Lung (tissue), 17 donors: ENCODE measurements at places on chromosomes 7 and 10. TPM values are rescaled to one million over a fixed set of nuclear protein-coding genes. Genes with fewer than 3 reads are reported as not detected.

DNA sequence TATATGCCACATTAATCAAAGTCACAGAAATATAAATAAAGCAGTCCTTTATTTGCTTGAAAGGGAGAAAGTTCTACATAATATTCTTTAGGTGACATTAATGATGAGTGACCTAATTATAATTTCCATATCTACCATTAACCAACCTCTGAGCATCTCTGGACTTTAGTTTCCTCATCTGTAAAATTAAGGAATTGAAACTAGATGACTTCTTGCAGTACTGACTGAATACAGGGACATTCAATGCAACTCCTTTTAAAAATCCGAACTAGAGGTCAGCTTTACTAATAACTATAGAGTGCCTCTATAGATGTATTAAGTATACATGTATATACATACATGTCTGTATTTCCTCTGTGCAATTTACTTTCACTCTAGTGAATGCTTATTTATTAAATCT lies 3.9 kb downstream of the FMC1 start:
- peaks cover 5% of the 10 kb centered on the region for H3K4me1 ChIP-seq
- no peak overlapping the region for H3K4me3 ChIP-seq
- H3K27me3 ChIP-seq, result no peaks in the 10 kb centered on the region
- H3K27ac ChIP-seq, result no peak overlapping the region
- DNase-seq, result no peak

DNA sequence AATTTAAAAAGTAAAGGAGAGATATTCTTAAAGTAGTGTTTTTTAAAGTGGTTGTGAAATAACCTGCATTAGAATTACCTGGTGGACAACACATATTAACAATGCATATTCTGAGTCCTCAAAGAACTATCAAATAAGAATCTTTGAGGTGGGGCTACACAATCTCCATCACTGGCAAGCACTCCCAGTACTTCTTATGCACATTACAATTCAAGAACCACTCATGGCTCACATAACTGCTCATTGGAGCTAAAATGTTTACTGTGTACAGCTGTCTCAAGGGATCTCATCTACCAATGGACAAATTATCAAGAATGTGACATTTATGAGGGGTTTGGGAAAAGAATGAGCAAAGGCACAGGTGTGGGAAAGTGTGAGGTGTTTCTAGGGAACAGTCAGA lies 692.0 kb downstream of the PHTF2 start:
- no peaks in the 10 kb centered on the region for H3K27me3 ChIP-seq
- DNase-seq, result no peak
- no peak overlapping the region for H3K4me3 ChIP-seq
- no peaks in the 10 kb centered on the region for H3K36me3 ChIP-seq
- no peak overlapping the region for H3K27ac ChIP-seq

GRCh38 chr7:40165216-40165615 lies 30.4 kb downstream of the SUGCT start:
- H3K4me3 ChIP-seq, result no peak overlapping the region
- DNase-seq, result no peak
- H3K27ac ChIP-seq, result no peak overlapping the region
- no peaks in the 10 kb centered on the region for H3K4me1 ChIP-seq

- DNase-seq, result peak; percentile 55
- peak overlapping the region; percentile 51 for H3K27ac ChIP-seq
- no peaks in the 10 kb centered on the region for H3K4me1 ChIP-seq
These were observed 33.5 kb downstream of the DPY19L1 start for GRCh38 chr7:35003679-35004303.

DNA sequence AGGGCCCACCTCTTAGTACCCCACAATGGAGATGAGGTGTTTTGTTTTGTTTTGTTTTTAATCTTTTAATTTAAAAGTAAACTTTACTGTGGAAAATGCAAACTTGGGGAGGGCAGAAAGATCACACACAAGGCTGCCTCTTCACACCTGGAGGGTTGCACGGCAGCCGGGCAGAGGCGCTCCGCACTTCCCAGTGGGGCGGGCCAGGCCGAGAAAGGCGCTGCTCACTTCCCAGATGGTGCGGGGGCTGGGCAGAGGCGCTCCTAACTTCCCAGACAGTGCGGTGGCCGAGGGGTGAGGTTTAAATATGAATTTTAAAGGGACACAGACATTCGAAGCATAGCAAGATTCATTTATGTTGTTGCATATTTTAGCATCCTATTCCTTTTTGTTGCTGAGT lies 235.9 kb upstream of the MTPN start:
- no peaks in the 10 kb centered on the region for H3K27me3 ChIP-seq
- no peaks in the 10 kb centered on the region for H3K36me3 ChIP-seq
- H3K27ac ChIP-seq, result no peak overlapping the region
- H3K4me3 ChIP-seq, result no peak overlapping the region

GRCh38 chr7:2358968-2359527 lies 4.4 kb downstream of the EIF3B start:
- peak; percentile 17 for DNase-seq
- no peaks in the 10 kb centered on the region for H3K4me1 ChIP-seq
- no peak overlapping the region for H3K27ac ChIP-seq
- H3K27me3 ChIP-seq, result no peaks in the 10 kb centered on the region

DNA sequence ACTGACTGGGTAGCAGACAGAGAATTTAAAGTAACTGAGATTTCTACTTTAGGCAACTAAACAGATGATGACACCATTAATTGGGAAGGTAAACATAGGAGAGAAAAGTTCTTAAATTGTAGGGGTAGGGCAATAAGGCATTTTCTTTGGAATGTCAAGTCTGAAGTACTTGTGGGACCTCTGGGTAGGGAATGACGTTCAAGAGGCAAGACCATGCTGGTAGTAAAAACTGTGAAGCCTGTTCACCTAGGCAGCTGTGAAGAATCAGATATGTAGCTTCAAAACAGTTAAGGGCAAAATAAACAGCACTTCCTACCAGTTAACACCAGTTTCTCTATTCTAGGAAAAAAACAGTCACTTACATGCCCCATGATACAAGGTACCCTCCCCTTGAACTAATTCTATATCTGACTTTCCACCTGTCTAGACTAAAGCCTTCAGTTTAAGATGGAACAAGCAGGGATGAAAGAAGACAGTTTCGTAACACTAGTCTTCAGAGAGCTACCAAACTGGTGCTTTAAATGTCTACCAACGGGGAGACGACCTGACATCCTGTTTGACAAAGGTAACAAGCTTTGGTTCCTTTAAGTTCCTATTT lies 63.1 kb upstream of the KCNIP2 start:
- H3K27me3 ChIP-seq, result no peaks in the 10 kb centered on the region
- no peak overlapping the region for H3K27ac ChIP-seq
- DNase-seq, result no peak

DNA sequence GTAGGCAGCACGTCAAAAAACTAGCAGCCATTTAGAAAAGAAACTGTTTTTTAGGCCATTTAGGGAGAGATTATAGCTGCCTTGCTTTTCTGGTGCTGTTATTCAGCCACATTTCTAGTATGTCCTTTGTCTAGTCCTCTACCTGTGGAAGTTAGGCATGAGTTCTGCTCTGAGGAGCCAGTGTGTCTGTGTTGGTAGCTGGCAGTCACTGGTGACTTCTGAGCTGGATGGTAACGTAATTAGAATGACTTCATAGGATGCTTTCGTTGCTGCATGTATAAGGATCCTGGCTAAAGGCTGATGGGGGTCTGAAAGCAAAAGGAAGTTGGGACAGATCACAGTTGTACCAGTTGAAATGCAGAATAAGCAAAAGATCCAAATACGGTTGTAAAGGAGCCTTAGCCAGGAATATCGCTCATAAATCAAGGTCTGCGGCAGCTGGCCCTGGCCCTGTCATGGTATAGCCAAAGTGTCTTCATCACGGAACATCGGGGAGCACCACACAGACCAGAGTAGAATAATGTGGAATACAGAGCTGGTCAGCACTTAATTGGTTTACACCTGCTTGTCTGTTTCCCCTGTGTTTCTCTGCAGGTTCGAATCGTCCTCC lies 226.7 kb downstream of the EXOC4 start:
- no peaks in the 10 kb centered on the region for H3K4me1 ChIP-seq
- peaks cover 6% of the 10 kb centered on the region for H3K36me3 ChIP-seq
- H3K27ac ChIP-seq, result no peak overlapping the region
- H3K4me3 ChIP-seq, result no peak overlapping the region
- DNase-seq, result no peak

DNA sequence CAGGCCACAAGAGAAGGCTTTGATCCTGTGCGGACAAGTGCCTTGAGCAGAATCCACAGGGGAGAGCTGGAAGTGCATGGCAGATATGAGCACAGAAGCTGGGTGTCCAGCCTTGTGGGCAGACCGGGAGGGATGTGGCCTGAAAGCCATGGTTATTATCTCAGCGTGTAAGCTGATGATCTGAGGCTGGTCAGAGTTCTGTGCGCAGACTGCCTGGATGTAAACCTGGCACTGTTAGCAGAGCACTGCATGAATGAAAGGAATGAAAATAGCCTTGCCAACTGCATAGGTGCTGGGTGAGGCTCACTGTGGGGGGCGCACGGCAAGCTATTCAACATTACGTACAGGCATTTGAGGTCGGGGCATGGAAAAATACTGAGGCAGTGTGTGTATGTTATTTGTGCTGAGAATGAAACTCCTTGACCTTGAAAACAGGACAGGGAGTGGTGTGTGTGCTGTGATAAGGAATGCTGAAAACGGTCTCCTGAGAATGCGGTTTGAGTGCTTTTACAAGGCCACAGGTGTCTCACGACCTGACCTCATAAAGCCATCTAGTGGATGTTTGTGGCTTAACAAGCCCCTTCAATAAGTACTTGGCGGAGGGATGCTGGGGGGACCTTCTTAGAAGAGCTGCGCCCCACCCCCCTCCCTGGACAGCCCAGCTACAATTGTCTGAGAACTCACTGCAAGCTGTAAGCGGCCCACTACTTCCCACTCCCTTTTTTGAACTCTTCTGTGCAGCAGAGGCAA lies 18.7 kb downstream of the AKR1C1 start:
- H3K4me1 ChIP-seq, result no peaks in the 10 kb centered on the region
- H3K36me3 ChIP-seq, result no peaks in the 10 kb centered on the region
- no peaks in the 10 kb centered on the region for H3K27me3 ChIP-seq

- no peak overlapping the region for H3K27ac ChIP-seq
- H3K36me3 ChIP-seq, result no peaks in the 10 kb centered on the region
- no peak for DNase-seq
These were observed 496.2 kb downstream of the TNS3 start for GRCh38 chr7:47085491-47086275.

DNA sequence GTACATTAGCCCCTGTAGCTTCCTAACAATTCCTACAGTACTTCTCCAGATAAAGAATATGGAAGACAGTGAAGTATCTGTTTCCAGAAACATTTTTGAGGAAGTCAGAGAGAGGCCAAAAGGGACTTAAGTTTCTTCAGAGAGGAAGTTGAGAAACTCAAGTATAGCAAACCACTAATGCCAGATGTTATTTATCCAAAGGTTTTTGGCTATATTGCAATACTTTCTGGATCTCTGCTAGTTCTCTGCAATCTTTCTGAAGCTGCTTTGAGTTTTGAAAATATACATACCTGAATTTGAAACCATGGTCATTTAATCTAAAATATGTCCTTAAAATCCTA lies 64.7 kb downstream of the BICC1 start:
- H3K4me1 ChIP-seq, result peaks cover 3% of the 10 kb centered on the region
- H3K4me3 ChIP-seq, result no peak overlapping the region
- no peaks in the 10 kb centered on the region for H3K27me3 ChIP-seq
- DNase-seq, result no peak
- peak overlapping the region; percentile 10 for H3K27ac ChIP-seq
- H3K36me3 ChIP-seq, result no peaks in the 10 kb centered on the region

GRCh38 chr7:70432567-70433001 lies 699.4 kb upstream of the GALNT17 start:
- H3K4me1 ChIP-seq, result peaks cover 5% of the 10 kb centered on the region
- H3K36me3 ChIP-seq, result no peaks in the 10 kb centered on the region
- no peak overlapping the region for H3K4me3 ChIP-seq
- no peak overlapping the region for H3K27ac ChIP-seq

DNA sequence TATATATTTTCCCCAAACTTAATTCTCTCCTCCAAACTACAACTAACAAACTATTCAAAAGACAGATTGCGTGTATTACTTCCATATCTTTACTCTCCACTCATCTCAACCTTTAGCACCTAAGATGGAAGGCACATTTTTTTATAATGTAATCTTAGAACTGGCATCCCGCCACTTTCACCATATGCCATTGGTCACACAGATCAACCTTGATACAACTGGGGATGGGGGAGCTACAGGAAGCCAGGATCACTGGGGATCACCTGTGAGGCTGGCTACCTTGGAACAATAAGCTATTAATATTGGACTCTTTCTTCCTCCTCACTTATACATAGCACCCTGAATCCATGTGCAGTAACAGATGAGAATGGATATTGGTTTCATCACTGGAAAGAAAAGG lies 469.6 kb upstream of the LRRN3 start:
- H3K4me3 ChIP-seq, result no peak overlapping the region
- DNase-seq, result no peak
- H3K36me3 ChIP-seq, result no peaks in the 10 kb centered on the region
- H3K27me3 ChIP-seq, result no peaks in the 10 kb centered on the region

GRCh38 chr7:30635798-30636197 lies 41.1 kb downstream of the GARS1 start:
- no peak overlapping the region for H3K27ac ChIP-seq
- DNase-seq, result no peak

GRCh38 chr7:45098983-45099839 lies 10.4 kb upstream of the NACAD start:
- H3K27ac ChIP-seq, result no peak overlapping the region
- H3K4me1 ChIP-seq, result no peaks in the 10 kb centered on the region
- peaks cover 16% of the 10 kb centered on the region for H3K36me3 ChIP-seq
- no peak for DNase-seq

GRCh38 chr7:16509829-16510228 lies 16.8 kb upstream of the LRRC72 start:
- no peak overlapping the region for H3K27ac ChIP-seq
- H3K27me3 ChIP-seq, result no peaks in the 10 kb centered on the region
- no peaks in the 10 kb centered on the region for H3K36me3 ChIP-seq
- H3K4me3 ChIP-seq, result no peak overlapping the region
- H3K4me1 ChIP-seq, result no peaks in the 10 kb centered on the region

PKD2L1 gene
- 1.1 TPM for total RNA-seq

CLCN1 gene
- total RNA-seq, result 0.18 TPM

TRIM74 gene
- 1.5 TPM for total RNA-seq

DEPP1 gene
- 37.0 TPM for total RNA-seq

CTBP2 gene
- total RNA-seq, result 74.9 TPM

CEP55 gene
- total RNA-seq, result 1.7 TPM
